ENCODE measurements at places on chromosomes 12 and 14.

- no peak for DNase-seq
These were observed 158.0 kb upstream of the AMIGO2 start for GRCh38 chr12:47237751-47238211.

DNA sequence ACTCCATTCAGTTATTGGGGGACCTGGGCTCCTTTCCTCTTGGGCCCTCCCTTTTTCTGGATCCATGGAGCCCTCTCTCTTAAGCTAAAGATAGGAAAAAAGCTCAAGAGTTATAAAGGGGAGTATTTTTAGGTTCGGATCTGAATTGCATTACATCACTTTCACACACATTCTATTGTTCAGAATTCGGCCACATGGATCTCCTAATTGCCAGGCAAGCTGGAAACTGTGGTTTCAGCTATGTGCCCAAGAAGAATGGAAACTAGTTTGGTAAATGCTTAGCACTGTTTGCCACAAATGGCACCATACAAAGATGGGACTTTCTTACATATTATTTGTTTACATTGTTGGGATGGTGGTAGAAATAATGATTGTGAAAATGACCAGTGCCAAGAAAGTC, 145.6 kb downstream of the LRIG3 start:
- no peak for DNase-seq

DNA sequence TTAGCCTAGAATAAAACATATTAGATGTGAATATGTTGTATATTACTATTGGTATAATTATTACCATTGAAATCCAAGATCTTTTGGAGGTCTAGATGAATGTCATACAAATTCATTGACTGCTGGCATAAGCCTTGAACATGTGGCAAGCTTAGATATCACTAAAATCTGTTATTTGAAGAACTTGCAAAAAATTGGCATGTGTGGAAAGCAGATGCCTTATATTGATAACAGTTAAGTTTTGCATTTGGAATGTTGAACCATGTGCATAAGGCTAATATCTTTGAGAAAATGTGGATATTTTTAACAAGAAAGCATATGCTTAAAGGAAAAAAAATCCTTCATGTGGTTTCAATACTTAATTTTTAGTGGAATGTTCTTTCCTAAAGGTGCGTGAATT, 203.6 kb upstream of the PRICKLE1 start:
- DNase-seq, result no peak

DNA sequence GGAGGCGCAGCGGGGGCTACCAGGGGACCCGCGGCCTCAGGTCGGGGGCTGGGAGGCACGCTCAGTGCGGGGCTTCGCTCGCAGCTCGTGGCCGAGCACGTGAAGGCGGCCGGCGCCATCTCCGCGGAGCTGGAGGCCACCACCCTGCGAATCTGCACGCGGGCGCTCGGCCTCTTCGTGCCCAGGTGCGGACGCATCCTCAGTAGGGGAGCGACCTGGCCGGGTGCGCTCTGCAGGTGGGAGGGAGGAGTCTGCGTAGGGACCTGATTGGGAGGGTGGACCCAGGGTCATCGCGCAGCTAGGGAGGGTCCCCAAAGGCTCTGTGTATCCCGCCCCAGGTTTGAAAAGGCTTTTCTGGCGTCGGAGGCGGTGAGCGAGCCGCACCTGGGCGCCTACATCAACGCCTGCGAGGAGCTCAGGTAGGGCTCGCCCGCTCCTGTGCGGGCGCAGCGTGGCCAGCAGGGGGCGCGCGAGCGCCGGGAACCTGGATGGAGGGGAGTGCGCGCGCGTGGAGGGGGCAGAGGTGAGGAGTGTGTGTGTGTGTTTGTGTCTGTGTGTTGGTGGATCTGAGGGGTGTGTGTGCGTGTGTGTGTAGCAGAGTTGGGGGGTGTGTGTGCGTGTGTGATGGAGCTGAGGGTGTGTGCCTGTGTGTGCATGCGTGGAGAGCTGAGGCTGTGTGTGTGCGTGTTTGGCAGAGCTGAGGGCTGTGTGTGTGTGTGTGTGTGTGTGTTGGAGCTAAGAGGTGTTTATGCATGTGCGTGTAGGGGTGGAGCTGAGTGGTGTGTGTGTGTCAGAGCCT, 10.3 kb downstream of the EXOC3L4 start:
- DNase-seq, result no peak

GRCh38 chr12:7709969-7710675, 1.1 kb upstream of the DPPA3 start:
- DNase-seq, result no peak

DNA sequence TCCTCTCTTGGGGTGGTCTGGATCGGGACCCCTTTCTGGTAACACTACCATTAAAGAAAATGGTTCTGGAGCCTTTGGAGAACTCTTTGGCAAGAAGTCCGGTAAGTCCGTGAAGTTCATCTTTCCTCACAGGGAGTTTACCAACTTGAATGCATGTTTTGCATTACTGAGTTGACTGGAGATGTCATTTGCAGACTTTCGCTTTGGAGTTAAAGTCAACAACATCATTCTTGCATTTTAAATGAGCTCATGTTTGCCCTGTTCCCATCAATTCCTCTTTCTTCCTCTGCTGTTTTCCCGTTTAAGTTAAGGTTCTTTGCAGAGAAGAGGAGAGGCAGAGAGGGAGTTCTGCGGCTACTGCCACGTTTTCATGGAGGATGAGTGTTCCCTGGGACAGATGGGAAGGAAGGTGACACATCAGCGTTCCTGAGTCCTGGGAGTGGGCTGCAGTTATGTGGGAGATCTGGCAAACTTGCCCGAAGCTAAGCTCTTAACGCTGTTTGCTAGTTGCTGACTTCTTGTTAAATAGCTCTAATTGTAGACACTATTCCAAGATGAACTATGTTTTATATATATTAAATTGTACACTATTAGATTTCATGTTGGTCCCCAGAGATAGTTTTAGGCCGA, 18.8 kb upstream of the PRICKLE1 start:
- DNase-seq, result no peak

GRCh38 chr14:104876251-104876699, 11.2 kb downstream of the CEP170B start:
- DNase-seq, result peak; percentile 16

DNA sequence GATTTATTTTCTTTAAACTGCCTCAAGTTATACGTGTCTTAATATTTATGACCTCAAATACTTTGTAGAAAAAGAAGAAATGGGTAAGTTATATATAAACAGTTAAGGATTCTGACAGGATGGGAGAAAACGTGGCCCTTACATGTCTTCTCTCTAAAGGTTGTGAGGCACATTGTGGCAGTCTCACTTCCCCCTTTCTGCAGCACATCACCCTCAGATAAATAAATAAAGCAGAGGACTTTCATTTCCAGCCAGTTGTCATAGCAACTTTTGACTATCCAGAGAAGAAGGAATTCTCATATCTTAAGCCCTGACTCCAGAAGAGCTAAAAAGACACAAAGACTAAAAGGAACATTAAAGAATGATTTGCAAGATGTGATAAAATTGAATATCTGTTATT, 28.8 kb upstream of the CEP83 start:
- DNase-seq, result no peak

DNA sequence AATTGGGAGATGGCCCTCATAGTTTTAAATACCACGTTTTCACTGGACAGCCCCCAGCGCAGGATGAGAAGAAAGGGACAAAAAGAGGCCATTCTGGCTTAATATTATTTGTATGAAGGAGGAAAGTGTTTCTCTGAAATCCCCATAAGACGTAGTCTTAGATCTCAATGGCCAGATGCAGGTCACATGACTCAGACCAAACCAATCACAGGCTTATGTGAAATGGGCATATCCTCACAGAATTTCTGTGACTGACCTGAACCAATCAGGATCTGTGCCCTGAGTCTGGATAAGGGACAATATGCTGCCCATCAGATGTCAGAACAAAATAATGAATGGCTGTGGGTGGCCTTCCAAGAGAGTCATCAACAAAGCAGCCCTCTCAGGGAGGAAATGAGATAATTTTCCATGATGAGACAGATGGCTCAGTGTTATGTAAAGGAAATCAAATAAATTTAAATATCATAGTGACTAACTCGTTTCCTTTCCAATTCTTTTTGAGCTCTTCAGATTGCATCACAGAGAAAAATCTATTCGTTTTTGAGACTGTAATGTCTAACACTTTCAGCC, 1009.5 kb upstream of the TMEM132C start:
- peak; percentile 60 for DNase-seq

GRCh38 chr14:104504172-104504735, 75.3 kb upstream of the C14orf180 start:
- no peak for DNase-seq

DNA sequence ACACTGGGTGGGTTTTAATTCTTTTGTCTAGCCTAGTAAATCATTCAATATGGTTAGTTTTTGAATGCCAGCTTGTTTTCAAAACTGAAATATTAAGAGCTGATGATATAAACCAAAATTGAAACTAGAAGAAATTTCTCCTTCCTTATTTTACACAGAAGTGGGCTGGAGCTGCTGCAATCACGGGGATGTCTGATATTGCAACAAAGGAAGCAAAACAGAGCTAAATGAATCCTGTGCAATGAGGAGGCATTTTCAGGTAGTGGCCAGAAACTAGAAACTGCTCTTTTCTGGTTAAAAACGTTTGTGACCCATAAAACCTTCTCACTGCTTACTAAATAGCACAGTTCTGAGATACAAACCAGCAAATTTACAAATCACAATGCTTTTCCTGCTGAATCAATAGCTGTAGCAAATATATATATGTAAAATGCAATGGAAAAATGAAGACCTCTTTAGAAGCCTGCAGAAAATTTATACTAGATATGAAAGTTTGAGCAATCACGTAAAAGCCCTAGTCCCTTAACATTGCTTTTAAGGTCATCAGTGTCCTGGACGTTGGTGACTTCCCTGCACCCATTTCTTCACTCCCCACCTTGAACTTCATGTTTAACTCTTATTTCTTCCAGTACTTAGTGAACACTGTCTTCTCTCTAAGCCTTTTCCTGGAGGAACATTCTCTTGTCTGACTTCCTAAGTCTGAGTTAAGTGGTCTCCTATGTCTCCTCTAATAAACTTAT, 15.9 kb upstream of the LRRK2 start:
- no peak for DNase-seq

DNA sequence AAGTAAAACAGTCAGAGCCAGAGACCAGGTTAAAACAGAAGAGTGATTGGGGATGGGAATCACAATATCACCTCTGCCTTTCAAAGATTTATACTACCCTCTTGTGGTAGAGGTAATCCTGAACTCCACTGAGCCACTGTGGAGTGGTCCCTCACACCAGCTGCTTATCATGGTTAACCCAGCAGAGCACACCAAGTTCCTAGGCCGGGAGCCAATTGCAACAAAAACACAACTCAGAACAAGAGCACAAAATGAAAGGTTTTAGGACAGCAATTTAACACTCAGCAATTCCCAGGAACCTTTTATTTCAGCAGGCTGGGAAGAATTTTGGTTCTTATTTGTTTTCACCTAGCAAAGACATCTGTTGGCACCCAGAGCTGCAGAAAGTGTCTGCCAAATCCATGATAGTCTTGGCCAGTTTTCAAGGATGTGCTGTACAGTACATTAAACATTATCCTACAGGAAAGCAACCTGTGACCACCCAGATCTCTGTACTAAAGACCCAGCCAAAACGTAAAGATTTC, 220.5 kb upstream of the ATXN7L3B start:
- DNase-seq, result no peak

GRCh38 chr12:116620124-116620491, 60.9 kb downstream of the MAP1LC3B2 start:
- no peak for DNase-seq

- DNase-seq, result peak; percentile 9
These were observed 216.9 kb downstream of the NTF3 start for GRCh38 chr12:5648692-5649359.

Measured in HFFc6 (cell line).